A549 treated with RU486 at 1 μM for 4 hours (cell line): ENCODE measurements at places on chromosomes 3 and 15. TPM values are rescaled to one million over a fixed set of nuclear protein-coding genes. Genes with fewer than 3 reads are reported as not detected.

Gene FBXL22
- 0.14 to 0.31 TPM (median 0.19 TPM) in 5 replicates for total RNA-seq

Gene MYZAP
- 0.66 to 1.7 TPM (median 1.5 TPM) in 5 replicates for total RNA-seq

Gene EXD1
- not detected in 5 replicates for total RNA-seq

Gene CNOT10
- total RNA-seq, result 28.3 to 32.6 TPM (median 28.8 TPM) in 5 replicates
